ENCODE measurements at places on chromosomes 7 and 10. TPM values are rescaled to one million over a fixed set of nuclear protein-coding genes. Genes with fewer than 3 reads are reported as not detected.
A peak's percentile ranks its signal among the peaks of the same experiment; 100 is the strongest.

DNA sequence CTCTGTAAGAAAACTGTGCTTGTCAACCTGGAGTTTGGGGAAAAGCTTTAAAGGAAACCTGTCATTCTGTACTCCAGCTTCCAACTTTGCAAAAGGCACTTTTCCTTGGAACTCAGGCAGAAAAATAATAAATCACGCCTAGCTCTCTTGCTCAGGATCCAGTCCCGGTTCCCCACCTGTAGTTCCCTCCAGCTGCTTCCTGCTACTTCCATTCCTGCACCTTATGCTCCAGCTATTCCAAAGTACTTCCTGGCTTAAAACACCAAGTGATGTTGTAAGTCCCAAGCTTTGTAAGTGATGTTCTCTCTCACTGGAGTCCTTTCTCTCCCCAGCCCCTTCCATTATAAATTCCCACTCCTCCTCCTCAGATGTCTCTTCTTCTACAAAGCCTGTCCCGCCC lies 98.6 kb downstream of the GRM8 start:
- no peak for DNase-seq

NRP1 gene
- total RNA-seq, result not detected

DNA sequence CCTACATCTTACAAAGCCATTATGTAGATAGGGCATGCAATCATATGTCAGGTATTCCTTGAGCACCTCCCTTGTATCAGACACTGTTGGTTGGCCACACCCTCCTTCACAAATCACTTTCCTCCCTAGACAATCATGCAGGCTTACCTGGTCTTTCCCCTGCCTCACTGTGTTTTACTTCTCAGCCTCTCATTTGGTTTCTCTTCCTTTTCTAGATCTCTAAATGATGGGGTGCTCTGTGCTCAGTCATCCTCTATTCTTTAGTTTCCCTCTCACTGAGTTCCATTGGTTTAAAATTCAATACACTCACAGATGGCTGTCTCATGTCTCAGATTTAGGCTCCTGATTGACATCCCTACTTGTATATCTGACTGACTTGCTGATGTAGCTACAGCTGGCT lies 31.4 kb downstream of the ANK3 start:
- DNase-seq, result no peak

STK31 gene
- 0.30 TPM for total RNA-seq

GRCh38 chr10:16779384-16779915 lies 37.8 kb downstream of the RSU1 start:
- DNase-seq, result no peak

- DNase-seq, result no peak
Measured at GRCh38 chr7:122827763-122828162, 58.5 kb downstream of the CADPS2 start.

STAG3 gene
- total RNA-seq, result 5.5 TPM

DNA sequence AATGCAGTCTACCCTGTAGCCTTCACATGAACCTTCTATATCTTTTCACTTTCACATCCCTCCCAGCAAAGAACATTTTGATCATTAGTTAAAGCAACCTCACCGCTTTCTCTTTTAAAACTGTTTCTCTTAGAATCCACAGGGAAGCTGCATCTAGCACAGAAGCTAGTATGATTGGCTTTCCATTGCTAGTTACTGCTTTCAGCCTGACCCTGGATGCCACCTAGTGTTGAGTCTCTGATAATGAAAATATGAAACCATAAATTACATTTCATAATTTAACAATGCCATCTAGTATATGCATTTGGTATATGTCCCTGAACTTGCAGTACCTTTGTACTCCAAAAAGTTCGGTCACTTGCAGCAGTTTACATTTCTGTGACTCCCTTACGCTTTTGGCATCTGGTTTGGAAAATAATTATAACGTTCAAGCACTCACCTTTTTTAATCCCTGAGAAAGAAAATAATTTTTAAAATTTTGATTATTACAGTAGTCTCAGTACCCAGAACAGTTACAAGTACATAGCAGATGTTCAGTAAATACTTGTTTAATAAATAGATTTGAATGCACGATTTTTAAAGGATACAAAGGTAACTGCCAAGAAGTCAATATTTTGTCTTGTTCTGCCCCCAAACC lies 22.7 kb downstream of the CISD1 start:
- no peak for DNase-seq

DNA sequence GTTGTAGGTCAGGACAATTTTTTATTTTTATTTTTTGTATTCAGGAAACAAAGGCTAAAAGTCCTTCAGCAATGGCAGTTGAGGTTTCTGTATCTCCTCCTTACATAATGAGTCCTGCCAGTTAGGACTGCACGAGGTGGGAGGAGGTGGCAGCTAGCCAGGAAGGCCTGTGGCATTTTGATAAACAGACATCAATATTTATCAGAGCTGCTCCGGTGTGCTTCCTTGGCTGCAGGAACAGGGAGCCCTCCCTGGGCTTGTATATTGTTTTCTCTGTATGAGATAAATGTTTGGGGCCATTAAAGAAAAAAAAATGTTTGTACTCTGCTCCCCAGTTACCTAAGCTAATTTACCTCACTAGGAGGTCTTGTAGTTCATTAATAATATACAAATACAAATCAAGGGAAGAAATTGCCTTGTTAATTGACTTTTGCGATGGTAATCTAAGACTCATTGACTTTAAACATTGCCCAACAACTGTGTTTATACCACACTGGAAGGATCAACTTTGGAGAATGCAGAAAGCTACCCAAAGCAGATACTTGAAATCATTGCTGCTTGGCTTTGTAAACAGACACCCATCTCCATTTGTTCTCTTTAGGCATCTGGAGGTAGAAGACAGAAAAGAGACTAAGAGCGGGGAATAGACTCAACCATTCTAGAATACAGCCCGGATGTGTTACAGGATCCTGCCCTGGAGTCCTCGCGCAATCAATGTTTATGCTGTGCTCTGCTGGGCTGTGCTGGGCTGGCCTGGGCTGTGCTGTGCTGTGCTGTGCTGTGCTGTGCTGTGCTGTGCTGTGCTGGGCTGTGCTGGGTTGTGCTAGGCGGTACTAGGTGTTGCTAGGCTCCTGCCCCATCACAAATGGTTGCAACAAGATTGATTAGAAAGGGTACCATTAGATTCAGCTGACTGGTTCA lies 36.5 kb upstream of the PDZD8 start:
- no peak for DNase-seq

SPDYE2 gene
- 0.33 TPM for total RNA-seq

DNA sequence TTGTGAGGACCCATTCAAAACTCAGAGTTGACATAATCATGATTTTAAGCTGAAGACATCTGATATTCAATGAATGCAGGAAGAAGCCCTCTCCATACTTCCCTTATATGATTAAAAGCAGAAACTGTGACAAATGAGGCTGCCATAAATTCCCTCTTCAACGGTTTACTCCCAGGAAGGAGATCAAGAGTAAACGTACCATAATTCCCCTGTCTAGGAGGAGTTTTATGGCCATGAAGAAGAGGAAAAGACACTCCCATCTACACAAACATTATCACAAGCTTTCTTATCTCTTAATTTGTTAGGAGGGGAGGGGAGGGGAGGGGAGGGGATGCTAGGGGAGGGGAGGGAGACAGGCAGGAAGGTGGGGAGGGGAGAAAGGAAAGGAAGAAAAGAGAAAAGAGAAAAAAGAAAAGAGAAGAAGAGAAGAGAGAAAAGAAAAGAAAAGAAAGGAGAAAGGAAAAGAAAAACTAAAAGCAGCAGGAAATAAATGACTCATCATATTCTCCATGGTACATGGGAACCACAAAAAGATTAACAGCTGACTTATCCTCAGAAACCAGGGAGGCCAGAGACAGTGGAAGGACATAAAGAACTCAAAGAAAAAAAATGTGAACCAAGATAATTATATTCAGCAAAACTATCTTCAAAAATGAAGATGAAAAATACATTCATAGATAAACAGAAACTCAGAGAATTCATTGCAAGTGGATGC lies 121.6 kb downstream of the ALOX5 start:
- DNase-seq, result no peak

BRI3 gene
- total RNA-seq, result 68.0 TPM

DNA sequence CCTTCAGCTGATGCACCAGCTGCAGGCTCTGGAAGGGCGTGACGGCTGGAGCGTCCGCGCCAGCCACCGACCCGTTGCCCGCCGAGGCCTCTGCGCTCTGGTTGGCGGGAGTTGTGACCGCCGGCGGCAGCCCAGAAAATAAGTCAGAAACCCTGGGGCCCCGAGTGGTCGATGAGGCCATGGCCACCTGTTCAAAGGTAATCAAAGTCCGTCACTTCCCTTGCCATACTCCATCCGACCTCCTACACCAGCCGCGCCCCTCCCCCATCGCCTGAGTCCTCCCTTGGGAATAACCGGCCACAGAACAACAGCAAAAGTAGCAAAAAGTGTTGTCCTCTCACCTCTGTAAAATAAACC lies 406 bp downstream of the PRLHR start:
- DNase-seq, result no peak

- no peak for DNase-seq
Measured at GRCh38 chr10:78931321-78932053, 137.3 kb upstream of the ZMIZ1 start.

AOAH gene
- total RNA-seq, result 30.3 TPM

- no peak for DNase-seq
Measured at GRCh38 chr7:93651603-93652159, 77.2 kb upstream of the CALCR start.

GRCh38 chr7:34236057-34236456 lies 330.7 kb downstream of the BMPER start:
- no peak for DNase-seq

TMEM176B gene
- not detected for total RNA-seq

- no peak for DNase-seq
Measured at GRCh38 chr7:89695241-89695640, 459.0 kb upstream of the STEAP1 start.

DNA sequence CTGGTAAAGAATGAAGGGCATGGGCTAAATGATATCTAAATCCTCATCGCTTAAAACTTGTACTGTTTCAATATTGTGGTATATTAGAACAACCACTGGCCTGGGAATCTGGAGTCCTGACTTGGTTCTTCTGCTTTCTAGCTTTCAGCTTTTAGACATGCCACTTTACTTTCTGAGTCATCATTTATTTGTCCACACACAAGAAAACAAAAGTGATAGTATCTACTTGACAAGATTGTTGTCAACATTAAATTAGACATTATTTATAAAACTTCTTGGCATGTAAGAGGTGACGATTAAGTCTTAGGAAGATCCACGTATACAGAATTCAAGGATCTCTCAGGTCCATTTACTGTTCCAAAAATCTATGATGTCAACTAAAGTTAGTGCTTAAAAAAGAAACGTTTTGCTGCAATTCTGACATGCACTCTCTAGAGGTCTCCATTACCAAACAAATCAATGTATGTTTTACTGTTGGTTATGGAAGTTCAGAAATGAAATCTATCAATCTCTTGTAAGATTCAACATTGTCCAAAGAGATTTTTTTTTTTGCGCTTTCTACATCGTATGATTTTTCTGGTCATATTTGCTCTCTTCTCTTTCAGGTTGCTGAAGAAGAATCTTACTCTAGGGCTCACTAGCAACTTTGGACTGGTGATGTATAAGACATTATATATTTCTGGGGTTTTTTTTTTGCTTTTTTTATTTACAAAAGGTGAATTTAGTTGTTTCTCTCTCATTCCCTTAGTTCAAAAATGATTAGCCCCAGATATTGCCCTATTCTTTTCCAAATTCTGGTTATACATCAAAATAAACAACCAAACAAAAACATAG lies 53.6 kb upstream of the DYNC1I1 start:
- DNase-seq, result no peak

CAMK1D gene
- total RNA-seq, result 35.3 TPM

RASSF4 gene
- 1.4 TPM for total RNA-seq

DNA sequence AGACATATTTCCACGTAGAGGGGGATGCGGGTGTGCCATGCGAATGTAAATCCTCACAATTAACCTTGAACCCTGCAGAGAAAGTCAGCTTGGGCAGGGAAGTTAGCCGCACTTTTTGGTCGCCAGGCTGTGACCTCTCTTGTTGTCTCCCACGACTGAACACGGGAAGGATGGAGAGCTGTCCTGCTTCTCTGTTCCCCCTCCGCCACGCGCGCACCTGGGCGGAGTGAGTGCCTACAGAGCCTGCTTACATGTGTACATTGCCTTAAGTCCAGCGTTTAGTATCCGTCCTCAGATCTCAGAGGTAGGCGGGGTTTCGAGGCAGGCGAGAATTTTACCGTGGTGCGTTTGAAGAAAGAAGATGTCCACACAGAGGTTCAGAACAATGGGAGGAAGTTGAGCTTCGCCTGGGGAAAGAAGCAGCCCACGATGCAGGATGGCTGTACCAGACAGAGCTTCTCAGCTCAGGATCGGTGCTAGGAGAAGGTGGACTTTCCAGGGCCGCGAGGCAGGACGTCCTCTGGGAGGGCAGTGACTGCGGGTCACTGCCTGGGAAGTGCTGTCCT lies 482 bp upstream of the ERCC6 start:
- peak; percentile 3 for DNase-seq

PAPOLB gene
- not detected for total RNA-seq

ITGA8 gene
- total RNA-seq, result not detected

UFSP1 gene
- 1.1 TPM for total RNA-seq

FANK1 gene
- total RNA-seq, result 0.25 TPM

DNA sequence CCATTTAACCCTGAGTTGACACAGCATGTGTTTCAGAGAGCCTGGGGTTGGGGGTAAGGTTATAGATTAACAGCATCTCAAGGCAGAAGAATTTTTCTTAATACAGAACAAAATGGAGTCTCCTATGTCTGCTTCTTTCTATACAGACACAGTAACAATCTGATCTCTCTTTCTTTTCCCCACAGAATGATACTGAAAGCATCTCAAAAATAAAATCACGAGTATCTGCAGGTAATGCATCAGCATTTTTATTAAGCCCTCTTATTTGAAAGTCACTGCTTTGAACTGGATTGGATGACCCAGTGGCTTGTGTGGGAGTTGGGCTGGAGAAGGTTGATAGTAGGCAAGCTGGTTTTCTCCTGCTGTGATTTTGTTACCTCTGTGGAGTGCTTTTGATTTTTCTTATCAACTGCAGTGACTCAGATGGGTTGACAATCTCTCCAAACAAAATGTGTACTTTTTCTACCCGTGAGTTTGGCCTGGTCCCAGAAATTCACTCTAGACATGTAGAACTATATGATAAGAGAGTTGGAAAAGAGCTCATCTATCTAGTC lies 253.5 kb upstream of the PRKCQ start:
- no peak for DNase-seq

PLXDC2 gene
- total RNA-seq, result 0.41 TPM

- no peak for DNase-seq
Measured at GRCh38 chr7:92010215-92010614, 69.6 kb downstream of the AKAP9 start.

NEBL gene
- total RNA-seq, result 0.17 TPM

MYH16 gene
- not detected for total RNA-seq

GRCh38 chr10:100739517-100740368 lies 5.6 kb upstream of the PAX2 start:
- DNase-seq, result no peak

TUBB8 gene
- not detected for total RNA-seq

ASIC3 gene
- total RNA-seq, result 15.2 TPM
